ENCODE measurements at places on chromosomes 5 and 9.
A peak's percentile ranks its signal among the peaks of the same experiment; 100 is the strongest.

DNA sequence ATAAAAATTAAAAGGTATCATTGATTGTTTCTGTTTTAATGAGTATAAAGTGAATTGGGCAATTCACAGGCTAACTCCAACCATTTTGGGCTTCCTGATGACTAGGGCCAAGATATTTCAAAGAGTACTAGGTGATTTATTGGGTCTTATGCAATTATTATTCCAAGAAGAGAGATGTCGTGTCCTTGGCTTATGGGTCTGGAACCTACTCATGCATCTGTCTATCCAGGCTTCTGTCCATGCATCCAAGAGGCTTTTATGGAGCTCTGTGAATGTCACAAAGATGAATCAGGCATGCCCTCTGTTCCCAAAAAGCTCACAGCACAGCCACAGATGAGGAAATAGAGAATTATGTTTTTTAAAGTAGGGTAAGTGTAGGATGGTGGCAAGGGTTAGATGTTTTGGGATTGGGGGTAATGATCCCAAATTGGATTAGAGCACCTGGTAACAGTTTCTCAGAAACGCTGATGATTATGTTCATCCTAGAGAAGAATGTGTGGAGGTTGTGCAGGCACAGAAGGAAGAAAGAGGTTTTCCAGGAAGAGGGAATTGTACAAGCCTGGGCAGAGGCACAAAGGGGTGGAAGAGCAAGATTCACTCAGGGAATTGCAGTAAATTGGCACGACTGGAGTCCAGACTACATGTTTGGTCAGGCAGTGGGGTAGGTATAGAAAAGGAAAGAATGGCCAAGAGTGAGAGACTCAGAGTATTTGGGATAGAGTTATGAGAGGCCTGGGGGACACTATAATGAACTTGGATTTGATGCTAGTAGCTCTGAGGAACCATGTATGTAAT, 83.0 kb upstream of the TNC start:
- H3K27ac ChIP-seq, result no peak overlapping the region
- no peak for DNase-seq
- H3K27me3 ChIP-seq, result no peaks in the 10 kb centered on the region
- no peaks in the 10 kb centered on the region for H3K36me3 ChIP-seq

GRCh38 chr5:135088911-135089310, 54.9 kb upstream of the PITX1 start:
- no peak overlapping the region for H3K4me3 ChIP-seq
- H3K4me1 ChIP-seq, result peaks cover 5% of the 10 kb centered on the region
- peaks cover 15% of the 10 kb centered on the region for H3K27me3 ChIP-seq
- peaks cover 2% of the 10 kb centered on the region for H3K36me3 ChIP-seq
- H3K27ac ChIP-seq, result no peak overlapping the region
- DNase-seq, result no peak

DNA sequence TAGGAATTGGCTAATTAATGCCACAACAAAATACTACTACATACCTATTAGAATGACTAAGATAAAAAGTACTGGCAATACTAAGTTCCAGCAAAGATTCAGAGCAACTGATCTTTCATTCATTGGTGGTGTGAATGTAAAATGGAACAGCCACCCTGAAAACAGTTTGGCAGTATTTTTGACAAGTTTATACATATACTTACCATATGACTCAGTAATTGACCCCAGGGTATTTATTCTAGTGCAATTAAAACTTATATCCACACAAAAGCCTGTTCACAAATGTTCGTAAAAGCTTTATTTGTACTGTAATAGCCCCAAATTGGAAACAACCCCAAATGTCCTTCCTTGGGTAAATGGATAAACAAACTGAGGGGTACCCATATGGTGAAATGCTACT, 270.8 kb upstream of the ACTBL2 start:
- no peaks in the 10 kb centered on the region for H3K4me1 ChIP-seq
- H3K27ac ChIP-seq, result no peak overlapping the region
- no peaks in the 10 kb centered on the region for H3K27me3 ChIP-seq
- no peak for DNase-seq

DNA sequence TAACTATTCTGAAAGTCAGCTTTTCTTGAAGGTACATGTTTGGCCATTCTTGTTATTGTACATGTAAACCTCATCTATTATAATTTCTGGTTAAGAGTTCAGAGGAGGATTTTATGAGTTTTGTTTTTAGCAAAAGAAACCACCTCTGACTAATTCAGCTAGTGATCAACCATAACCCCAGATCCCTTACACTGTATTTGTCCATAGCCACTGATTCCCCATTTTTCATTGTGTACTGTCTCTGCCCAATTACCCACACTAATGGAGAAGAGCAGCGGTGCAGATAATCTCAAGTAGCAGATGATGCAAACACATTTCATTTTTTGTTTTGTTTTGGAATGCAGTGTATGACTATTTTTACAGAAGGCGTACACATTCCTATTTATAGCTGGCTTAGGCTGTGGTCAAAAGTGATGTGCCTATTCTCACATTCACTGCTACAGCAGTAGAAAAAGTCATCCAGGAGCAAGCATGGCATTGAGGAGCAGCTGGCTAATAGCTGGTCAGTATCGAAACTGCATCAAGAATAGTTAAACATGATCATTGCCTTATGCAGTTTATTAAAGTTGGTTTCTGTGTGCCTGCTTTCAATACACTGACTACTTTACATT, 988.3 kb downstream of the DTWD2 start:
- no peaks in the 10 kb centered on the region for H3K27me3 ChIP-seq
- no peaks in the 10 kb centered on the region for H3K36me3 ChIP-seq
- H3K4me3 ChIP-seq, result no peak overlapping the region
- no peak overlapping the region for H3K27ac ChIP-seq
- DNase-seq, result no peak

- no peaks in the 10 kb centered on the region for H3K27me3 ChIP-seq
- H3K4me1 ChIP-seq, result no peaks in the 10 kb centered on the region
- H3K4me3 ChIP-seq, result no peak overlapping the region
- H3K36me3 ChIP-seq, result peaks cover 2% of the 10 kb centered on the region
- DNase-seq, result no peak
- H3K27ac ChIP-seq, result no peak overlapping the region
Measured at GRCh38 chr9:134435550-134436378, 109.5 kb downstream of the RXRA start.

- peaks cover 23% of the 10 kb centered on the region for H3K36me3 ChIP-seq
- peaks cover 11% of the 10 kb centered on the region for H3K4me1 ChIP-seq
- no peak for DNase-seq
- no peak overlapping the region for H3K4me3 ChIP-seq
- peak overlapping the region; percentile 4 for H3K27ac ChIP-seq
- no peaks in the 10 kb centered on the region for H3K27me3 ChIP-seq
Measured at GRCh38 chr5:150647275-150648251, 7.1 kb downstream of the SYNPO start.

All from memory B cell (primary cell).